ENCODE measurements at places on chromosomes 2 and 18. TPM values are rescaled to one million over a fixed set of nuclear protein-coding genes. Genes with fewer than 3 reads are reported as not detected.

The NRBP1 gene
- 69.5 TPM for total RNA-seq

The GKN2 gene
- total RNA-seq = not detected

The CYP26B1 gene
- total RNA-seq = 2.5 TPM

The MAP3K20 gene
- total RNA-seq = 25.6 TPM

The SLC19A3 gene
- 4.4 TPM for total RNA-seq

The APCDD1 gene
- total RNA-seq = 22.9 TPM

The FAM117B gene
- total RNA-seq = 14.8 TPM

The GDF7 gene
- 12.5 TPM for total RNA-seq

The MAPRE3 gene
- 17.9 TPM for total RNA-seq

The ZAP70 gene
- 15.0 TPM for total RNA-seq

The PKDCC gene
- 52.2 TPM for total RNA-seq

The RTTN gene
- 12.3 TPM for total RNA-seq

The AGBL5 gene
- total RNA-seq = 36.5 TPM

The CHRNG gene
- not detected for total RNA-seq

The FAM237A gene
- total RNA-seq = not detected

The TRIM43 gene
- not detected for total RNA-seq

The TXNDC9 gene
- total RNA-seq = 31.7 TPM

The SRD5A2 gene
- total RNA-seq = 0.22 TPM

The SLC66A3 gene
- 33.0 TPM for total RNA-seq

The SGO2 gene
- 1.7 TPM for total RNA-seq

The CGREF1 gene
- 3.7 TPM for total RNA-seq

The CCT4 gene
- total RNA-seq = 99.3 TPM

The ZNF385B gene
- 10.9 TPM for total RNA-seq

The MC5R gene
- total RNA-seq = not detected

The SDC1 gene
- 266 TPM for total RNA-seq

The TSPYL6 gene
- not detected for total RNA-seq

The CIDEA gene
- total RNA-seq = not detected

The SPEG gene
- total RNA-seq = 26.6 TPM

The IL36B gene
- total RNA-seq = not detected

The MGAT5 gene
- total RNA-seq = 40.9 TPM

The HOXD13 gene
- total RNA-seq = not detected

The C2orf72 gene
- total RNA-seq = 0.88 TPM

The ITGB6 gene
- 302 TPM for total RNA-seq

The PRADC1 gene
- 16.1 TPM for total RNA-seq

The TGFA gene
- total RNA-seq = 30.8 TPM

The KIF1A gene
- total RNA-seq = 0.54 TPM

The TXNDC2 gene
- total RNA-seq = 0.16 TPM

The EFR3B gene
- total RNA-seq = 1.1 TPM

The CYBRD1 gene
- total RNA-seq = 57.3 TPM

The PAIP2B gene
- 9.3 TPM for total RNA-seq

The PRKAG3 gene
- total RNA-seq = not detected

The AKAIN1 gene
- total RNA-seq = not detected

The ALPP gene
- not detected for total RNA-seq

The TMX3 gene
- 52.7 TPM for total RNA-seq

The TUBA3E gene
- not detected for total RNA-seq

The RAX gene
- total RNA-seq = not detected
